Stimulated activated CD8-positive, alpha-beta memory T cell treated with anti-CD3 and anti-CD28 coated beads, Interleukin-4, amount 100 ng/mL, for 4 hours (primary cell): ENCODE measurements at places on chromosomes 4 and X.
A peak's percentile ranks its signal among the peaks of the same experiment; 100 is the strongest.

GRCh38 chr4:52052475-52052780 lies 1.3 kb downstream of the SPATA18 start:
- no peak for DNase-seq

GRCh38 chrX:20729416-20729815 lies 462.7 kb upstream of the RPS6KA3 start:
- no peak for DNase-seq

DNA sequence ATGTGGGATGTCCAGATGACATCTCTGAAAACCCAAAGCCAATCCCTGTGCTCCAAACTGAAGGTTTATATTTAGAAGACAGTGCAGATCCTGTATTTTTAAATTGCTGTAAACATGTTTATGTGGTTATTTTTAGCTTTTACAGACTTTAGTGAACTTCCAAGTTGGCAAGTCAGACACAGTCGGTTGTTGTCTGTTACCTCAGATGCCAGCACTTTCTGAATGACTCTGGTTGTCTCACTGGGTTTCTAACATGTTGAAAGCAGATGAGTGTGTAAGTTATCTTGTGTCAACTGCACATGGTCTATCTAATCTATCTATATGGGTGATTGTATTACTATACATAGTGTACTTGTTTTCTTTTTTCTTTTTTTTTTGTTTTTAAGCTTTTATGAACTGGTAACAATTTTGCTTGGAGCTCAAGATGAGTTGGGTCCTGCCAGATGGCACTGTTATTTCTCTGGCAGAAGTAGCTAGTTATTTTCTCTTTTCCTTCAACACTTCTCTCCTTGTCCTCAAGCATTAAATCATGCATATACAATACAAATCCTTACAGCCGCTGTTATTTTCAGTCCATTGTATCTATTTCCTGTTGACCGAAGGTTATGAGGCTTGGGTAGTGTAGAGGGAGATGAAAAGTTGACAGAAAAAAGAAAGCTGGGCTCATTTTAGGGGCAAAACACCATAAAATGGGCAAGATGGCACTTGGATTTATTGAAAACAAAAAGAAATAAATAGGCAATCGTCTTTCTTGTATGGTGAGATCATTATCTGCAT lies 66.3 kb downstream of the GAB1 start:
- DNase-seq, result no peak

GRCh38 chr4:8651661-8652180 lies 59.2 kb downstream of the CPZ start:
- no peak for DNase-seq

DNA sequence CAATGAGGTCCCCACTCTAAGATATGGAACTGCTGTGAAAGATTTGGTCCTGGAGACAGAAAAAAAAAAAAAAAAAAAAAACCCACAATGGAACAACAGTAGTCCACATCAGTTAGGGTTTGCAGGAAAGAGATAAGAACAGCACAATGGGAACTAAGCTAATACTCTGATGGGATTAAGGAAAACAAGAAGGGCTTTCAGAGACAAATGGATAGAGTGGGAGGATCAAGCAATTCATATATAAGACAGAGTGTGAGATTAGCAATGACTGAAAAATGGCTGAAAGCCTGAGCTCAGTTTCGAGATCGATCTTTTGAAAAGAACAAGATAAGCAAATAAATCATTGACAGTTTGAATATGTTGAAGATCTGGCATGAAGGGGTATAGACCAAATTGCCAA lies 188.4 kb upstream of the TRPC5 start:
- no peak for DNase-seq

DNA sequence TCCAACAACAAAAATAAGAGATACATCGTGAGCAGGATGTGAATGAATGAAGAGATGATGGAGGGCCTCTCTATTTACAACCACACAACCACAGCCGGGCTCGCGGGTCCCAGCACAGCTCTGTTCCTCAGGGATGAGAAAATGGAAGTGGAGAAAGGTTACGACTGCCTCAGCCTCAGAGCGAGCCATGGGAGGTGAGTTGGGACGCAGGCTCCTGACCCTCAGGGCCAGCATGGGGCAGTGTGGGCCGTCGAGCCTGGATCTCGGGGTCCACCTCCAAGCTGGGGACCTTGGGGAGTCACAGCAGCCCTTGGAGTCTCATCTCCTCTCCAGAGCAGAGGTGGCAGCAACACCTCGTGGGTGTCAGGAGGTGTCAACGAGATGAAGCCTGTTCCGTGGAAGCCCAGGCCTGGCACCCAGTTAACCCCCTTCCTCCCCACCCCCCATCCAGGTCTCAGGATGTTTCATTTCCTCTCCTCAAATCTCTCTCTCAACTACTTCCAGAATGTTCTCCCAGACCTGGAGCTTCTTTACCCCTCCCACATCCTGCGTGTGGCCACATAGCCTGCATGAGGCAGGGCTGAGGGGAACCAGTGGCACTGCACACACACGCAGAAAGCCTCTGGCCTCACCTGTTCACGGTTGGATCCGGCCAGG lies 25.9 kb downstream of the C4orf50 start:
- DNase-seq, result no peak

- no peak for DNase-seq
These were observed 16.0 kb downstream of the PRDM8 start for GRCh38 chr4:80213117-80213815.

DNA sequence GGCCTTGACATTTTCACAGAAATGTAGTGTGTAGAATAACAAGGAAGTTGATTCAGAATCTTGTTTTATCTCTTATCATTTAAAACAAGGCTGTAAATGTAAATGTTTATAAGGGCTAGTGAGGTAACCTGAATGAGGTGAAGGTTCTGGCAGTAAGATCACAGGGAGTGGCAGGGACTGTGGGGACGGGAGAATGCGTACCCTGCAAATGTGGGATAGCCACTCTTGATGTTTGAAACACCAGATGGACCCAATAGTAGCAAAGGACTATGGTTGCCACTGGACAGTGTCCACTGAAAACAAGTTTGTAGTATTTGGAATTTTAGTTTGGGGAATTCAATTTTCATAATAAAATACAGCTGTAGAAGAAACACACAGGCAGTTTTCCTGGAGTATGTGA lies 155.3 kb downstream of the FHIP1A start:
- no peak for DNase-seq

GRCh38 chrX:25523574-25524540 lies 508.1 kb upstream of the ARX start:
- DNase-seq, result no peak

DNA sequence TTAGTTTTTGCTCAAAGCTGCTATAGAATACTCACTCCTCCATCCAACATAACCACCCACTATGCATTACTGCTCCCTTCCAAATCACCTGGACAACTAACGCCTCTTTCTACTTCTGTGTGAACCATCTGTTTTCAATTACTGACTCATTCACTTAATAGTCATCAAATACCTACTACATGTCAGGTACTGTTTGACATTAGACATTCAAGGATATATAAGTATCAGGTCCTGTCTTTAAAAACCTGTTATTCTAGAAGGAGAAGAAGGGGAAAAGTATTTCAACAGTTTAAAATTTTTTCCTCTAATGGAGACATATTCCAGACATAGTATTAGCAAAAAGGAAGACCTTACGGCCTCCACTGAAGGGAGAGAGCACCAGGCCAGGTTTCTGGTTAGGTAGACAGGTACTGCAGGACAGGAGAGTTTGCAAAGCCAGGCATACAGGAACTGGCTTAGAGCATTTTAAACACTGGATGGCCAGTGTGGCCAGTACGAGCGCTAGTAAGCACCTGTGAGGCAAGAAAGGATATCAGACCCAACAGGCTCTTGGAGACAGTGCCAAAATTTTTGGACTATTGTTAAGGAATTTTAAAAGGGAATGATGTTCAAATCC lies 39.0 kb downstream of the SH3RF1 start:
- no peak for DNase-seq

- DNase-seq, result no peak
These were observed 169.2 kb downstream of the TMA16 start for GRCh38 chr4:163663454-163664225.

GRCh38 chr4:152965611-152966010 lies 29.5 kb downstream of the FHDC1 start:
- DNase-seq, result no peak

DNA sequence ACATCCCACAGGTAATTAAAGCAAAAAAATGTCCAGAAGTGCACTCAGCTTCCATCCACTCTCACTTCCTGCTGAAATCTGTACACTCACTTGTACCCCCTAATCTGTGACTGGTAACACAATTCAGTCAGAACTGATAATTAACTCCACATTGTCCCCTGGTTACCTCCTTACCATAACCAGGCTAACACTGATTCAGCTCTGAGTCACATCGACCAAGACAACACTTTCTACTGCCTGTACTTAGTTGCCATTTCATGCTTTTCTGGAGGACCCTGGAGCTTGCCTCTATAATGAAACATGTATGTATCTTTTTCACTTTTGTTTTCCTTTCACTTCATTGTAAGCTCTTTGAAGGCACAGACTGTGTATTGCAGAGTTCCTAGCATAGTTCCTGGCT lies 130.9 kb upstream of the GABRG1 start:
- DNase-seq, result no peak

DNA sequence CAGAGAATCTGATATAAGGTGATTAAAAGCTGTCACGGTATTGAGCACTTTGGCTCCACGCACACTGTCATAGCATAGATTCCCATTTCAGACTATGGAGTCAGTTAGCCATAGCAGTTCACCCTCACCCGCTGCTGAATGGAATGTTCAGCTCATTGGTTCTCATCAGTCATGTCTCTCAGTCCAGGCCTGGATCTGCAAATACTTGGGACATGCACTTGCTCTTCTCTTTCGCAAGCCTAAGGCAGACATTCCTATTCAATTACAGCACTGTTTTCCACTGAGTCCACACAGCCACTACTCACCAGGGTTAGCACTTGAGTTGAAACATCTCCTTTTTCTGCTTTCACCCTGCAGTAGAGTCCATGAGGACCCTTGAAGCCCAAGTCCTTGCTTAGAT lies 30.6 kb upstream of the SCML1 start:
- DNase-seq, result no peak

DNA sequence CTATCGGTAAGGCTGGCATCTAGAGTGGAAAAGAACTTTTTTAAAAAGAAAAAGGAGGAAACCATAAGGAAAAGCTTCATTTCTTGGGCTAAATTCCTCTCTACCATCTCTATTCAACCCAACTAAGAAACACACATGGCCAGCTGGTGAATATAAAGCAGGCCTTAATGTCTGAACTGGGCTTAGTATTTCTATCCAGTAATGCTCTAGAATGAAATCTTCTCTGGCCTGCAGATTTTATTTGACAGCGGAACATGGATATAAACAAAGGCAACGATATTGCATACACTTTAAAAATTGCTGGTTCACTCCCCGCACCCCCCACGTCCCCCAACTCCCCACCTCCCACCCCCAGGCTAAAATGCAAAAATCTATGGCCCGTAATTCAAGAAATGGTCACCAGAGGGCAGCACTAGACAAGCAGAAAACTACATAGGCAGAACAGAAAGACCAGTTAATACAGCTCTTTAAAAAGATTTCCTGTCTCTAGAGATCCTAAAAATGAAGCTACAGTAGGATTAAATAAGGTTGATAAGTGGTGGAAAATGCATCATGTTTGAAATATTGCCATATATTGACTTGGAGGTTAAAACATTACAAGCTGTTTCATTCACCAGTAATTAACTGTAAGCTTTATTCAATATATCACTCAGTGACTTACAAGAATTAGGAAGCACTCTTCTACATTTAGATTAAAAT lies 155.2 kb upstream of the GALNT7 start:
- DNase-seq, result peak; percentile 35

GRCh38 chr4:123072060-123072459 lies 149.7 kb upstream of the NUDT6 start:
- no peak for DNase-seq

- DNase-seq, result no peak
These were observed 24.8 kb downstream of the HHIP start for GRCh38 chr4:144670776-144671175.

DNA sequence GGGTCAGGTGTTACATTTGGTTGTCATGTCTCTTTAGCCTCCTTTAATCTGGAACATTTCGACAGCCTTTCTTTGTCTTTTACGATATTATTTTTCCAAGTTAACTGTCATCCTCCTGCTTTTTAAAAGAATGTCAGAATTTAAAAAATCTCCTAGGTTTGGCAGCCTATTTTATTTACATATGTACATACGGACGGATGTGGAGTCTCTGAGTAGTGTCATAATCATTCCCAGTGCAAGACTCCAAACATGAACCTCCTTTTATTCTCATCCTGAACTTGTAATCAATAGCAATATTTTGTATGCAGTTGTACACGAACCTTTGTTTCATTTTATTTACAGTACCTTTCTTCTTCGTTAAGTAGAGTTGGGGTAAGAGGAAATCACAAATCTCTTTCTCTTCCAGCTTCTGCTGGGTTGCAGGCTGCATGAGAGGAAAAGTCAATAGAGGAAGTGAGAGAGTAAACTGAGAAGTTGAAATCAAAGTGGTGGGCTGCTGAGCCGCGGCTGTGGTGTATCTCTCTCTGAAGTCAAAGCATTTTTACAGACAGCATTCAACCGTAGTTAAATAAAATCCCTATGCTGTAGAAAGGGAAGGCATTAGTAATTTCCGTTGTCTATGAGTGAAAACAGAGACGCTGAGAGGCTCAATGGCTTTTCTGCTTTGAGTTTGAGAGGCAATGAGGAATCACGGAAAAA lies 53.9 kb upstream of the RPS6KA3 start:
- DNase-seq, result no peak

DNA sequence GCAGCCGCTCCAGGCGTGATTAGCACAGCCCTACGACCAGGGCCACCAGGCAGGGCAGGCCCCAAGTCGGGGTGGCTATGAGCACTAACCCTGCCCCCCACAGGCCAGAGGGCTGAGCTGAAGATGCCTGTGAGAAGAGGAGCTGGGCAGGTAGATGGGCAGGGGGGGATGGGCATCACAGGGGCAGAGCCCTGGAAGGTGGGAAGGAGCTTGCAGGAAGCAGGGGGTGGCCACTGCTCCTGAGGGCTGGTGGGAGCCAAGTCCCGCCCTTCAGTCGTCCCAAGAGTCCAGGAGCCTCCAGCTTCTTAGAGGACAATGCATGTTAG lies 7.3 kb upstream of the MXD4 start:
- no peak for DNase-seq

- no peak for DNase-seq
These were observed 169.4 kb downstream of the AMELX start for GRCh38 chrX:11462648-11463047.

DNA sequence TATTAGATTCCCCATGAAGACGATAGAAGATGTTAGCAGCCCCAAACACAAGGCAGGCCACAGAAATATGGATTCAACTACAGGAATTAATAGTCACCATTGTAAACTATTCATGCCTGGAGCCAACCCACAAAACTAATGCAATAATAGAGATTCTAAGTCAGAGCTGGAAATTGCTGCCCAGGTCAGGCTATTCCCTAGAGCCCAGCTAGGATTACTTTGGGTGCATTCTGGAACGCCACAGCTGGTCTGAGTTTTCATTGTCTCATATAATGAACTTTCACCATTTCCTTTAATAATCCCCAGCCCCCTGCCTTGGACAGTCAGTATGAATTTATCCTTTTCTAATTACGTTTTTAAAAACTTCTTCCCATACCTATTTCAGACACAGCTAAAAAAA lies 252.6 kb downstream of the PAPSS1 start:
- no peak for DNase-seq

- DNase-seq, result no peak
These were observed 113.4 kb upstream of the USP38 start for GRCh38 chr4:143071351-143071750.
